ENCODE measurements at places on chromosomes 6 and 20.

- no peak for DNase-seq
Observed at GRCh38 chr6:157528931-157529653, 148.1 kb downstream of the ZDHHC14 start.

DNA sequence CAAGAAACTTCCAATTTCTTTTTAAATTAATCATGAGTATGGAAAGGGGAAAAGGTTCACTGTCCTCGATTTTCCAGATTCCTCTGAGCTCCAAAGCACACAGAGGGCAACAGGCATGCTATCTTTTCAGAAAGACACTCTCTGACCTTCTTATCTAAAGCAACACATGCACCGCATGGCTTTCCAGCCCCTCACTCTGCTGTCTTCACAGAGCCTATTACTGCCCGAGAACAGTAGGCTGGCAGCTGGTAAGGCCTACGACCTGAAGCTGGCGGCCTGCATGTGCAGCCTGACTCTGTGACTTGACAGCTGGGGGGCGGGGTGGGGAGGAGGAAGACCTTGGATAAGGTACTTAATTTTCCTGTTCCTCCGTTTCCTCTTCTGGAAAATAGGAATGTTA is 86.3 kb downstream of the ELOVL4 start:
- DNase-seq: no peak

GRCh38 chr20:7285918-7286556 is 518.6 kb downstream of the BMP2 start:
- DNase-seq: no peak

DNA sequence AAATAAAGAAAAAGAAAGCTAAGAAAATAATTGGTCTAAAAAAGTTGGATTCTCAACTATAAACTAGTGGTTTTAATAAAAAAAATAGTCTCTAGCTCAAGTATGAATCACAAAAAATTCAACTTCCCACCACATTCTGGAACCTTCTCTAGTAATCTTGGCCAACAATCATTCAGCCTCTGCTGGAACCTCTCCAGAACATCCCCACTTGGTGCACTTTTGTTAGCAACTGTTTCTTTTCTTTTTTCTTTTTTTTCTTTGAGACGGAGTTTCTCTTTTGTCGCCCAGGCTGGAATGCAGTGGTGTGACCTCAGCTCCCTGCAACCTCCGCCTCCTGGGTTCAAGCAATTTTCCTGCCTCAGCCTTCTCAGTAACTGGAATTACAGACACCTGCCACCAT is 35.7 kb downstream of the TXLNB start:
- no peak for DNase-seq

GRCh38 chr6:46781478-46782378 is 11.5 kb upstream of the MEP1A start:
- DNase-seq: no peak

GRCh38 chr20:8175741-8176675 is 43.9 kb downstream of the PLCB1 start:
- no peak for DNase-seq

DNA sequence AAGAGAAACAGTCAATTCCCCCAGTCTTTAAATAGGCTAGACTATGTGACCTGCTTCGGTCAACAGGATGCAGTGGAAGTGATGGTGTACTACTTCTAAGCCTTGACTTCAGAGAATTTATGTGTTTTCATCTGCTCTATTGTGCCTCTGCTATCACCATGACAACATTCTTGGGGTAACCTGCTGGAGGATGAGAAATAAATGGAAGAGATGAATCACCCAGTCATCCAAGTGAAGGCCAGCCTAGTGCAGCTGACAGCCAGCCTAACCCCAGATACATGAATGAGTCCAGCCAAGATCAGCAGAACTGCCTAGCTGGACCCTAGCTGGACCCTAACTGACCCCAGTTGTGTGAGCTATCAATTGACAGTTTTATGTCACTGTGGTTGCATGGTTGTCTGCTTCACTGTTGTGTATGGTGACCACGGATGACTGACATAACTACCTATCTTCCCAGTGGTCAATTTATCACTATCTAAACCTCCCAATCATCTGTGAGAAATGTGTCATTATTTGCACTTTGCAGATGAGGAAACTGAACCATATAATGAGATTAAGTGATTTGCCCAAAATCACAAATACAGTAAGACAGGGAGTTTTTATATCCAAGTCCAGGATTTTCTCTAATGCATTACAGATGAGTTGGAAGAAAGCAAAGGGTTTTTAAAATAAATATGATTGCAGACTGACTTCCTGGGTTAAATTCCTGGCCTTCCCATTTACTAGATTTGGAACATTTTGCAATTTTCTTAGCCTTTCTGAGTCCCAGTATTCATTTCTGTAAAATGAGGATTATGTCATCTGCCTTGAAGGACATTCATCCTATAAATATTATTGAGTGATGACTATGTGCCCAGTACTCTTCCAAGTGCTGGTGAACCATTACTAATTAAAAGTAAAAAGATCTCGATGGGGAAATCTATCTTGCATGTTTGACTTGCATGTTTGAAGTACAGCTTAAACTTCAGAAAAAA is 136.4 kb upstream of the PLCB4 start:
- no peak for DNase-seq

GRCh38 chr6:99560668-99561067 is 7.8 kb downstream of the CCNC start:
- DNase-seq: no peak

DNA sequence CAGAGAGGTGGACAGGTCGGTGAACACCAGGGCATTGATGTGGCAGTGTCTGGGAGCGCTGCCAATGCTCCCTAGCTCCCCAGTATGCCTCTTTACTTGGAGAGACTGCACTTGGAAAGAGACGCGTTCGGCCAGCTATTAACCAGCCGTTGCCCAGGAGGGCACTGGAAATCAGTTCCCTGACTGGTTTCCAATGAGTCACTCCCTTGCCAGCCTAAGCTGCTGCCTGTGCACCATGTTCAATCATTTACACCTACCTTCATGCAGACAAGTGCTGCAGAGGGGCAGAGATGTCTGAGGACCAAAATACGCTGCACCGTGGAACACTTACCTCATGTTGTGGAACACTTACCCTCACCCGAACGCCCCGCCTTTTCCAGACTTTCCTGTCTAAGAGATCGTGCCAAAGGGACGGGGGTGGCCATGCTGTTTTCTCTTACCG is 151.6 kb downstream of the SOBP start:
- DNase-seq: no peak

DNA sequence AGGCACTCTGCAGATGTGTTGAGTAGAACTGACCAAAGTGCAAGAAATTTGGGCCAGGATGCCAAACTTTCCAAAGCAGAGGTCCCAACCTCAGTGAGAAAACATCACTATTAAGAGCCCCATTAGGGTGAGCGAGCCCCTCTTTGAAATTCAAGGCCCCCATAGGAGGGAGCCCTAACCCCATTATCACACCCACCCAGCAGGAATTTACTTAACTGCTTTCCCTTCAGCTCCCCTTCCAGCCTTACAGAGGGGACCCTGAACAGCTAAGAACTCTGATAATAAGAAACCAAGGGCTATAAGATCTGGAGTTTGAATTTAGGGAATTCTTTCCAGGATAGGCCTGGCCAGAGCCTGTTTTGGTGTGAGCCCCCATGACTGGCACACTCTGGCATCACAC is 130.6 kb downstream of the NFATC2 start:
- DNase-seq: no peak

DNA sequence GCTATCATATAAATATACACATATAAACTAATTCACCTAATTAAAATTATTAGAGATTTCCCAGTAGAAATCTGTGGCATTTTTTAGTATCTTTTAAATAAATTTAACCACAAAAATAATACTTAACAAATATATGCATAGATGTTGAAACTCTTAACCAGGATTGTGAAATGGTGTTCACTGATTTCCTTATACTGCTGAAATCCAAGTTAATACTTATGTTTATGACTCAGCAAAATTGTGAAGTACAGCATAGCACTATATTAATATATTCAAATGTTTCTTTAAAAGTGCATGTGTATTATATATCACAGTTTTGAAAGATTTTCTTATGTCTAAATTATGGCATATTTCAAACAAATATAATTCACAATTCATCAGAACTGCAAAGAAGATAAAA is 328.2 kb upstream of the MANEA start:
- DNase-seq: no peak

DNA sequence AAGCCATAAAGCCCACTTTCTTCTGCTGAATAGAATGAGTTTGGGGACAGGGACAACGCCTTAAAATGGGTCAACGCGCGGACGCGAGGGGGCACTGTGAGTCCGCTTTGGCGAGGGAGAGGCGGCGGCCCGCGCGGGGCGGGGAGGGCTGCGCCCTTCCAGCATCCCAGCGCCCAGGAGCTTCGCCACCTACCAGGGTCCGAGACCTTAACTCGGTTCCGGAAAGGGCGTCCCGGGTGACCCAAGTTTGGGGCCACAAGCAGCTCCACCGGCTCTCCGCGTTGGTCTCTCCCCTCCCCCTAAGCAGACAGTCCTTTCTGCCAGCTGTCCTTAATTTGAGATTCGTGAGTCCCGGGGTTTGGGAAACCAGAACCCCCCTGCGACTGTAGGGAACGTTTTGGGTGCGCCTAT is 1.8 kb upstream of the SAMD5 start:
- DNase-seq: no peak

GRCh38 chr6:134674562-134674961 is 275.3 kb downstream of the ALDH8A1 start:
- no peak for DNase-seq

DNA sequence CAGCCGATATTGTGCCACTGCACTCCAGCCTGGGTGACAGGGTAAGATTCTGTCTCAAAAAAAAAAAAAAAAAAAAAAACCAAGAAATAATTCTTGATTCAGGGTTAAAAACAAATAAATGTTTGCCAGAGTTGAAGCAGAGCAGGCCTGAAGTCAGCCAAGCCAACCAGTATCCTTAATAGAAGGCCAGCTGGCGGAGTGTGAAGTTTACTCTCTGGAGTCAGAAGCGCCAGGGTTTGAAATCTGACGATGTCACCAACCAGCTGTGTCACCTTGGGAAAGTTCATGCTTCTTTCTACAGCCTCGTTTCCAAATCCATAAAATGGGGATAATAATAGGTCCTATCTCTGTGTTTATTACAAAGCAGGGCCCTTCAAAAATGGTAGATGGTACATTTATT is 73.0 kb upstream of the ENPP5 start:
- DNase-seq: no peak

DNA sequence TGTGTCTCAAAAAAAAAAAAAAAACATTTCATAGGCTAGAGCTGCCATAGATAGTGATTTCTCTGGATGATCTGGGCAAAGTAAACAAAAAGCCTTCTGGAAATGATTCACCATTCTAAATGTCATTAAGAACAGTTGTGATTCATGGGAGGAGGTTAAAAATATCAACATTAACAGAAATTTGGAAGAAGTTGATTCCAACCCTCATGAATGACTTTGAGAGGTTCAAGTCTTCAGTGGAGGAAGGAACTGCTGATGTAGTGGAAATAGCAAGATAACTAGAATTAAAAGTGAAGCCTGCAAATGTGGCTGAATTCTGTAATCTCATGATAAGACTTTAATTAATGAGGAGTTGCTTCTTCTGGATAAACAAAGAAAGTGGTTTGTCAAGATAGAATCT is 26.8 kb upstream of the MMP24 start:
- DNase-seq: no peak

- DNase-seq: no peak
Observed at GRCh38 chr6:144315981-144316861, 31.1 kb downstream of the UTRN start.

DNA sequence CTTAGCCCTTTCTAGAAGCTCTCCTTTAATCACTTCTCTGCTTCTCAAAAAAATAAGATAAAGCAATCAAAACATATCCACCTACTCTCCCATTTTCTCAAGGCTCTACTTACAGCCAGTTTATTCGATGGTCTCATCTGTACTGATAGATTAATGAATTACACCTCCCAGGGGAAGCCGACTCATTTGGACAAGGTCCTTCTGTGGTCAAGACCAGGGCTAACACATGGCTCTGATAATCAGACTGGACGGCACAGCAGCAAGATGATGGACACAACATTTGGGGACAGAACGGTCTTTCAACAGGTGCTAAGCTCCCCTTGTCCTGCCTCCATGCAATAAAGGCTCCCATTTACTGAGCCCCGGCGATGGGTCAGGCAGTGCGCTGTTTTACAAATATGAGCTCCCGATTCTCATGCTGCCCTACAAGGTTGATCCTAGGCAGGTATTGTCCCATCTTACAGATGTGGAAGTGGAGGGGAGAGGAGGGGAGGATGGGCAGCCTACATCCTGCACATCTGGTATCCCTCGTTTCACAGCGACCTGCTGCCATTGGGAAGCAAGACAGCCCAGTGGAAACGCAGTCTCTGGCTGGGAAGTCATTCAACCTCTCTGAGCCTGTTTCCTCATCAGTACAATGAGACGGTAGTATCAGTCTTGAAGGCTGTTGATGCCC is 15.7 kb downstream of the CPNE5 start:
- no peak for DNase-seq

DNA sequence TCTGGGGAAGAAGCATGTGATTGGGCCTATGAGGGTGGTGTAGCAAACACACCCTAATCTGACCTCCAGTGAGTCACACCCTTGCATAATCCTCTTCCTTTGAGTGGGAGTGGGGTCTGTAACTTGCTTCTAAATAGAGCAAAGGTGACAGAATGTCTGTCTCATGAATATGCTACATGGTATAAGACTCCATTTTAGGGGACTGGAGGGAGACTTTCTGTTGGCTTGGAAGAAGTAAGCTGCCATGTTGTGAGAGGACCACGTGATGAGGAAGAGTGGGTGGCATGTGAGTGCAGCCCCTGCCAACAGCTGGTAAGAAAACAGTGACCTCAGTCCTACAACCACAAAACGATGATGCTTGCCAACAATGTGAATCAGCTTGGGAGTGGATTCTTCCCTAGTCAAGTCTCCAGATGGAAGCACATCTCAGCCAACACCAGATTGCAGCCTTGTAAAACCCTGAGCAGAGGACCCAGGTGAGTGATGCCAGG is 3.7 kb downstream of the AK9 start:
- DNase-seq: no peak

DNA sequence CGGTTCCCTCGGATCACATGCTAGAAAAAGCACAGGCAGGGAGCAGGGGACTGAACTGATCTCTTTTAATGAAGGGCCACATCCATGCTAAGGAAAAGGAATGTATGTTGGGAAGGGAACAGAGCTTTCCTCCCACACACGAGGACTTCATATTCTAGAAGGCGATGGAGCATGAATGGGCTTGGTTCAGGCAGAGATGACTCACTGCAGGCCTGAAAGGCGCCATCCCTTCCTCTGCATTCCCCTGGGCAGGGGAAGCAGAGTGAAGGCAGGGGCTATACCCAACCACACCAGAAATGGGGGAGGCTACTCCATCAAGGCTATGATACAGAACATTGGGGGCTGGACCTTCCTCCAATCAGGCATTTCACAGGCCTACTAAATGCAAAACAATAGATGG is 30.6 kb downstream of the ELMO2 start:
- DNase-seq: no peak

DNA sequence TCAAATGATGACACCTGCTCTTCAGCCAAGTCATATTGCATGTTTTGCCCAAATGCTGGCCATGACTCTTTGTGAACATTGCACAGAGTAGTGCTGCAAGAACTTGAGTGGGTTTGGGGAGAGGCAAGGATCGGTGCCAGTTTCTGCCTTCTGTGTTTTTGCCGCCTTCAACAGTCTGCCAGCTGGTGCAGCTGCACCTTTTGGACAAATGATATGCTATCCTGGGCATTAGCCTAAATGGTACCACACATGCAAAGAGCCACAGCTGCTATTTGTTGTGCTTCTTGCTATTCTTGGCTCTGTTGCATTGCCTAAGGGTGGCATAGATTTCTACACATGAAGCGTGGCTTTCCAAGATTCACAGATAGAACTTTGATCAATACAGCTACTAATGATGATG is 189.0 kb upstream of the CCN2 start:
- DNase-seq: no peak

GRCh38 chr20:4717816-4718570 is 3.7 kb upstream of the PRND start:
- DNase-seq: no peak

- no peak for DNase-seq
Observed at GRCh38 chr6:109867009-109867969, 110.8 kb upstream of the GPR6 start.
